ENCODE measurements at places on chromosomes 4 and X. TPM values are rescaled to one million over a fixed set of nuclear protein-coding genes. Genes with fewer than 3 reads are reported as not detected.

DNA sequence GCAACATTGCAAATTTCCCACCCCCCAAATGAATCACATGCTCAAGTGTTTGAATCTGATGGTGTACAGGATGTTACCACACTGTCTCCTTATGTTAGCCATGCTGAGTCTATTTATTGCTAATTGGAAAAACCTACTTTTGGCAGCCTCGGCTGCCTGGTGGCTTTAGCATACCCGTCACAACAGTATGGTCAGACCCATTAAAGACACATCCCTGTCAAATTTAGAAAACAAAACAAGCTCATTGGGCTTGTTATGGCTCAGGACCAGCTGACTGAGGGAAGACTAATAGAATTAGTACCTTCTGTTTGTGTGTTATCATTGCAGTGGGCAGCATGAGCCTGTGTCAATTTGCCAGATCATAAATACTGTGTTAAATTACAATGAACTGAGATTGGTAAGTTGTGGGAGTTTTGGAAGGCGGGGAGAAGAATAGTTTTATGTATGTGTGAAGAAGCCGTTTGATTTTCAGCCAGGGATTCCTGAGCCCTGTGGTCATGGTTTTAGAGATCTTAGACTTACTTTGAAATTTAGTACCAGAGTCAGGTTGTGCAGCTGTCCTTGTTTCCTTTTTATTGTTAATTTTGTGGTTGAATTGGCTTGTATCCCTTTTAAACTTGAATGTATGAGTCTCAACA, 66.8 kb downstream of the POLA1 start:
- no peak overlapping the region for H3K4me3 ChIP-seq
- H3K27ac ChIP-seq: peak overlapping the region; percentile 26
- no peaks in the 10 kb centered on the region for H3K27me3 ChIP-seq
- H3K36me3 ChIP-seq: no peaks in the 10 kb centered on the region
- no peak for DNase-seq

The PDZD4 gene
- total RNA-seq: 16.6 TPM

DNA sequence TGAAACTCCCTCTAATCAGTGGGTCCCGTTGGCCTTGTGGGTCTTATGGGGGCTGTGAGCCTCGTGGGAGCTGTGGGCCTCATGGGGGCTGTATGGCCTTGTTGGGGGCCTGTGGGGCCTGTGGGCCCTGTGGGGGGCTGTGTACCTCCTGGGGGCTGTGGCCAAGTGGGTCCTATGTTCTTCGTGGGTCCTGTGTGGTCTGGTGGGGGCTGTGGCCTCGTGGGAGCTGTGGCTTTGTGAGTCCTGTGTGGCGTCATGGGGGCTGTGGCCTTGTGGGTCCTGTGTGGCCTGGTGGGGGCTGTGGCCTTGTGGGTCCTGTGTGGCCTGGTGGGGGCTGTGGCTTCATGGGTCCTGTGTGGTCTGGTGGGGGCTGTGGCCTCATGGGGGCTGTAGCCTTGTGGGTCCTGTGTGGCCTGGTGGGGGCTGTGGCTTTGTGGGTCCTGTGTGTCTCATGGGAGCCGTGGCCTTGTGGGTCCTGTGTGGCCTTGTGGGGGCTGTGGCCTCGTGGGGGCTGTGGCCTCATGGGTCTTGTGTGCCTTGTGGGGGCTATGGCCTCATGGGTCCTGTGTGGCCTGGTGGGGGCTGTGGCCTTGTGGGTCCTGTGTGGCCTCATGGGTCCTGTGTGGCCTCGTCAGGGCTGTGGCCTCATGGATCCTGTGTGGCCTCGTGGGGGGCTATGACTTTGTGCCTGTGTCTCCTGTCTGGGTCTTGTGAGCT, 7.4 kb downstream of the PCGF3 start:
- H3K4me3 ChIP-seq: no peak overlapping the region
- DNase-seq: no peak
- no peaks in the 10 kb centered on the region for H3K36me3 ChIP-seq
- H3K27me3 ChIP-seq: no peaks in the 10 kb centered on the region
- no peak overlapping the region for H3K27ac ChIP-seq

The PCYT1B gene
- total RNA-seq: 0.49 TPM

The DMRTC1 gene
- not detected for total RNA-seq

The GLRA2 gene
- not detected for total RNA-seq

The RBMX2 gene
- total RNA-seq: 18.9 TPM

The MTNR1A gene
- not detected for total RNA-seq

- H3K4me3 ChIP-seq: no peak overlapping the region
- H3K27me3 ChIP-seq: no peaks in the 10 kb centered on the region
- H3K36me3 ChIP-seq: no peaks in the 10 kb centered on the region
- no peak for DNase-seq
- no peaks in the 10 kb centered on the region for H3K4me1 ChIP-seq
Observed at GRCh38 chr4:139770361-139770760, 104.7 kb downstream of the MGST2 start.

DNA sequence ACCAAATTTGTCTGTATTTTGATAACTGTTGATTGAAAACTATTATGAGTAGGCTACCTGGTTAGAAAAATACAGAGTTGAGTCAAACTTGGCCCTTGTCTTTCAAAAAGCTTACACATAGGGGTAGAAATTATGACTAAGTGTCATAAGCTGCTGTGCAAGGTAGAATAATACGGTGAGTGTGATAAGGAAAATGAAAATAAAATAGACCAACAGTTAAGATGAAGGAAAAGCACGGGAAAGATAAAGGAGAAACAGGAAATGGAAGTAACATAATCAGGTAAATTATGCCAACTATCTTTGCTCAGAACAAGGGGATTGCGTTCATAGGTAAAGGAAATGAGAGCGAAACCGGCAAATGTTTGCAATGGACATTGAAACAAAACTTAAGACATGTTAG, 302.5 kb downstream of the PCDH7 start:
- no peak for DNase-seq
- no peak overlapping the region for H3K27ac ChIP-seq
- H3K4me3 ChIP-seq: no peak overlapping the region
- no peaks in the 10 kb centered on the region for H3K4me1 ChIP-seq
- no peaks in the 10 kb centered on the region for H3K36me3 ChIP-seq

- H3K4me3 ChIP-seq: no peak overlapping the region
- no peaks in the 10 kb centered on the region for H3K36me3 ChIP-seq
- no peaks in the 10 kb centered on the region for H3K27me3 ChIP-seq
- no peaks in the 10 kb centered on the region for H3K4me1 ChIP-seq
- no peak for DNase-seq
Observed at GRCh38 chr4:104749062-104749461, 254.4 kb upstream of the CXXC4 start.

DNA sequence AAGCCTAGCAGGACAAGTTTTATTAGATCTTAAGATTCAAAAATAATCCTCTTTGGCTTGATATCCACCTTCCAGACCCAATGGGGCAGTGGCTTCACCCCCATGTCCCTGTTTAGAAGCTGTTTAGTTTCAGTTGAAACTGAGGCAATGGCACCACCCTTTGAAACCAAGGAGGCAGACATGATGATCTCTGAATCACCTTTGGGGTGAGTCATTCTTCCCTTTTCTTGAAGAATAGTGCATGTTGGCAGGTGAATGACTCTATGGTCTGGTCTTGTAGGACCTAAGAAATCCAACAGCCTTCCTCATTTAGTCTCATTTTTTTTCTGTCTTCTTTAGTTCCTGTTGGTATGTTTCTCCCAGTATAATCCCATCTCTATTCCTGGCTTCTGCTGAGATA, 29.5 kb upstream of the BMP15 start:
- no peak overlapping the region for H3K27ac ChIP-seq
- no peak for DNase-seq
- H3K4me1 ChIP-seq: no peaks in the 10 kb centered on the region
- no peaks in the 10 kb centered on the region for H3K27me3 ChIP-seq
- H3K4me3 ChIP-seq: no peak overlapping the region

GRCh38 chr4:53816561-53816960, 225.3 kb upstream of the LNX1 start:
- H3K4me3 ChIP-seq: no peak overlapping the region
- H3K27ac ChIP-seq: no peak overlapping the region
- DNase-seq: no peak
- no peaks in the 10 kb centered on the region for H3K36me3 ChIP-seq

The RHOXF2 gene
- total RNA-seq: not detected
